ENCODE measurements at places on chromosomes 1 and 21. TPM values are rescaled to one million over a fixed set of nuclear protein-coding genes. Genes with fewer than 3 reads are reported as not detected.

The COL8A2 gene
- 24.4 TPM for total RNA-seq

The HTR6 gene
- not detected for total RNA-seq

The OR2T11 gene
- total RNA-seq: not detected

The AUNIP gene
- total RNA-seq: not detected

The SLFNL1 gene
- total RNA-seq: 4.8 TPM

The REG4 gene
- total RNA-seq: not detected

The ADORA1 gene
- total RNA-seq: 4.1 TPM

The RIPK4 gene
- total RNA-seq: 8.7 TPM

GRCh38 chr1:145961425-145962156, 2.8 kb downstream of the ANKRD34A start:
- peak; percentile 71 for DNase-seq

DNA sequence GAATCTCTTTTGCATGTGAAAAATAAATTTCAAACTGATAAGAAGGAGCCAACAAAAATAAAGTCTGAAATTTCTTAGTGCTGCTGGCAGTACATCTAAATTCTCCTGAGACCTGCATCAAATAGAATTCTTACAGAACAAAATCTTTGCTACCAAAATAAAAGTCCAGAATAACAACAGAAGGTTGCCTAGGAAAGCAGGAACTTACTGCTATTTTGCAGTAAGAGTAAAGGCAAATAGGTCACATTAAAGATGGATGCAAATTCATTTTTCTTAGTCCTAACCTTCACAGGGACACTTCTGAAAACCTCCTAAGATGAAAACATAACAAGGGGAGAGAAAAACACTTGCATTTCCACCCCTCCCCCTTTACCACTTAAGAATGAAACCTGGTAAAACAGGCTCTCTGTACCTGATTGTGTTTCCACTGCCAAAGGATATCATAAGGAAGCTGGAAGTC, 59.0 kb downstream of the RUSC1 start:
- DNase-seq: no peak

DNA sequence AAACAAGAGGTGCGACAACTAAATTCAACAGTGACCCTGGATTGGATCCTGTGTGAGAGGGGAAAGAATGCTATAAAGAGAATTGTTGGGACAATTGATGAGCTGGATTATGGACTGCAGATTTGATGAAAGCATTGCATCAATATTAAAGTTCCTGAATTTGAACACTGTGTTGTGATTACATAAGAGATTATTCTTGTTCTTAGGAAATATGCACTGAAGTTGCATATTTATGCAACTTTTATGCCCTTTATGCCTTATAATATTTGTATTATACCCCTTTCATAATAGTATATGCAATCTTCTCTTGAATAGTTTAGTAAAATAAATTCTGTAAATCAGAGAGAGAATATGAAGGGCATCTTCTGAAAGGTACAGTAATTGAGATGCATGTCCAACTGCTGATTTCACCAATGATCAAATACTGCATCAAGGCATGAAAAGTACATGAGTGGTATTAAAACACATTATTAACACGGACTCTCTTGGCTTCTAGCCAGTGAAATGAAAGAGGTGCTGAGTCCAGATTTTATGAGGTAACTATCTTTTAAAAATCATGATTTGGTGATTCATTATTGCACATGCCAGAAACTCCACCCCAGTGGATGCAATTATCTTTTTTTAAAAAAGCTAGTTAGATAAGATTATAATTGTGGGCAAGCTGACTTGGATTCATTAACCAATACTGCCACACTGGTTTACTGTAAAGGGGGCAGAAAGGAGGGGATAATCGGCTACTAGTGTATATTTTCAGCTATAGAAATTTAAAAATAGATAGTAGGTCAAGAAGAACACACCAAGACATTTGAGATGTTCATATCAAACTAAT, 19.9 kb upstream of the LPAR3 start:
- DNase-seq: no peak

DNA sequence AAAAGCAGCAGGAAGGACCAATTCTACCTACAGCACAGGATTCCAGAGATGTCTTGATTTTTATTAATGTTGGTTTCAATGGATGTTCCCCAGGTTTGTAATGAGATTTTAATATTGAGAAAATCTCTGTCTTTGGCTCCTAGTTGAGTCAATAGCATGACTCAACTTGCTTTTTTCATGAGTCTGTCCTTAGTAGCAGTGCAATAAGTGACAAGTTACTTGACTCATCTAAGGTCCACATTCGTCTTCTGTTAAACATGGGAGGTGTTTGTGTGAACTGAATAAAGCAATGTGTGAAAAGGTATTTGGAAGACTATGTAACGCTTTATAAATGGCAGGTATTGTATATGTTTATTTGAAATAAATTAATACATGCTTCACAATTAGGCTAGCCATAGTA, 645.0 kb upstream of the PTBP2 start:
- DNase-seq: no peak

GRCh38 chr1:182601416-182601786, 2.8 kb downstream of the RGS16 start:
- DNase-seq: peak; percentile 71

GRCh38 chr1:149885339-149886120, 13.8 kb upstream of the BOLA1 start:
- DNase-seq: peak; percentile 93

DNA sequence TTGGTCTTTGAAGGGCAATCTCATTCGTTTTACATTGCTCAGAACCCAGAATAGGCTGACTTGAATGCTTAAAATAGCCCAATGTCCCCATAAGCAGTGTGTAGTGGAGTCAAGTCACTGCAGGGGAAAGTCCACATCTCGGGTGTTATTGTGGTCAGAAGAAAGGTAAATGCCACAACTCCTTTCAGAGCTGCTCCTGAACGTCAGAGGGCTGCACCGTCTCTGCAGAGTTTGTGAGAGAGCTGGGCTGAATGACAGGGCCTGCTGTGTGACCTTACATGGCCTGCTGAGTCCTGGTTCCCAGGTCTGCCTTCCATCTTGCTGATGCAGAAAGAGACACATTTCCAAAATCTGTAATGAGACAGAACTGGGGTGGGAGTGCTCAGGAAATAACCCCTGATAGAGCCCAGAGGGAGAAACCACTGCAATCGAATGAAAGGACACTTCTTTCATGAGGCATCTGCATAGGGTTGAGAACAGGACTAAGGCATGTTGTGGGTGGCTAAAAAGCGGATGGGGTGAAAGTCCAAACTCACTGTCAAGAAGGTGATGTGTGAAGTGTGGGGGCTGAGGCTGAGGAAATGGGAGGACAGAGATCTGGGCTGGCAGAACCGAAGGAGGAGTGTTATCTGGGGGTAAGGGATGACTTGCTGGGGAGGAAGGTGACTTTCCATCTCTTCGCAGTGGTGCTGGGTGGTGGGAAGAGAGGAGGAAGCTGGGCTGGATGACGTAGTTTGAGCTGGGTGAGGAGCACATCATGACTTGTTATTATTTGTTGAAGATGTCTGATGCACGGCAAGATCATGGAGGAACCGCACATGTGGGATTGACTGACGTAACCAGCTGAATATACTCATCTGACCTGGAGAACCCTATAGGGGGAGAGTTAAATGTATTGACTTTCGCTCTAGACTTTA, 33.7 kb downstream of the XCL2 start:
- no peak for DNase-seq

DNA sequence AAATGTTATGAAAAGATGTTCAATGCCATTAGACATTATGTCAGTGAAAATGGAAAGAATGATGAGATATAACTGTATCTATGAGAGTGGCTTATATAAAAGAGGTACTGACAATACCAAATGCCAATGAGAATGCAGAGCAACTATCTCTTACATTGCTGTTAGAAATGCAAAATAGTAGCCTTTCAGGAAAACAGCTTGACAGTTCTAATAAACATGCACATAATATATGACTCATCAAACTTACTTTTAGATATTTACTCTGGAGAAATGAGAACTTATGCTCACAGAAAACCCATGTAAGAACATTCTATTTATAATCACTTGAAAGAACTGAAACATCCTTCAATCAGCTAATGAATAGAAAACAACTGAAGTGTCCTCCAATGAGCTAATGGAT, 996.7 kb upstream of the ADGRL4 start:
- no peak for DNase-seq

DNA sequence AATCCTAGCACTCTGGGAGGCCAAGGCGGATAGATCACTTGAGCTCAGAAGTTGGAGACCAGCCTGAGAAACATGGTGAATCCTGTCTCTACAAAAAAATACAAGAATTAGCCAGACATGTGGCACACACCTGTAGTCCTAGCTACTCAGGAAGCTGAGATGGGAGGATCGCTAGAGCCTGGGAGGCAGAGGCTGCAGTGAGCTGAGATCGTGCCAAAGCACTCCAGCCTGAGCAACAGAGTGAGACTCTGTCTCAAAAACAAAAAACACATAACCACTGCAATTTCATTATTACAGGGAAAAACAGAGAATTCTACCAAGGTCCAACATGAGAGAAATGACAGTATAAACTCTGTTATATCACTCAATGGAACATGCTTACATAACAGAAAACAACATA, 4.4 kb upstream of the TOMM20 start:
- no peak for DNase-seq

DNA sequence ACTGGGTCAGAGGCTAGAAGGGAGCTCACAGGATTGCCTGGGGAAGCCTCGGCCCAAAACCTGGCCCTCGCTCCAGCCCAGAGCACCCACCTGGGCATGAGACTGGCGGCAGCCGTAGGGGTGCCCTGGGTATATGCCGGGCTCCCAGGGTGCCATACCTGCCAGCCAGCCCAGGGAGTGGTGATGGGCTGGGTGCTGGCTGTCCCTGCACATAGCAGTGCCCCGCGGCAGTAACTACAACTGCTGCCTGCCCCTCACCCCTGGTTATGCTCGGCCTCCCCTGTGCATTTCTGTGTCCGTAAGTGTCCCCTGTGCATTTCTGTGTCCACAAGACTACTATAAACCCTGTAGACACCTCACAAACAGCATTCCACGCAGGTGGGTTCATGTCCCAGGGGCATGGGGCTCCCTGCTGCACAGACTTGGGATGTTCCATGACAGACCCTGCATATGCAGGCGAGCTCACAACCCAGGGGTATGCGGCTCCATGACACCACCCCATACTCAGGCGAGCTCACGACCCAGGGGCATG, 5.8 kb upstream of the SPATC1L start:
- no peak for DNase-seq

GRCh38 chr21:33080776-33081175, 10.8 kb downstream of the OLIG1 start:
- DNase-seq: no peak

Measured in lower lobe of right lung (tissue), 2 donors.